HT-29 (cell line): ENCODE measurements at places on chromosomes 5 and 9. TPM values are rescaled to one million over a fixed set of nuclear protein-coding genes. Genes with fewer than 3 reads are reported as not detected.

DNA sequence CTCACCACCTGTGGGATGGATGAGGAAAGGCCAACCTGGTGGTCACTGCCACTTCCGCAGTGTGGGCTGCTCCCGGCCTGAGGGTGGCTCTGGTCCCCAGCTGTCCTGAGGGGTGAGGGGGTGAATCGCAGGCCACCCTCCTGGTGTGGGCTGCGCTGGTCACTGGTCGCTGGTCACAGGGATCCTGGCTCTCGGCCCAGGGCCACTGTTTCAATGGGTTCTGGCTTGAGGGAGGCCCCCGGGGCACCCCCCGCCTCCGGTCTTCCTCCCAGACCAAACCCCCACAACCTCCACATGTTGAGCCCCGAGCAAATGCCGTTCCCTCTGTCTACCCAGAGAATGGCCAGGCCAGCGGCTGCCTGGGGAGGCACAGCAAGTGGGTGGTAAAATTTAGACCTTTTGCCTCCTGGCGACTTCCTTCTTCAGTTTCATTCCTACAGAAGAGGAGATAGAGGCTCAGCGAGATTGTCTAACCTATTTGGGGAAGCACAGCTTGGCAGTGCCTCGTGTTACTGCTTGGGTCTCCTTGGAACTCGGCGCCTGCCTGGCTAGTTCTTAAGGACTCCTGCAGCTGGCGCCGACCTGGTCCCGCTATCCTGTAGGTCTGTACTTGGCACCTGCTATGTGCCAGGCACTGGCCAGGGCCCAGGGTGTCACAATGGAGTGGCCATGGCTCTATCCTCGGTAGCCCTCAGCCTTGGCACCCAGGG lies 48.2 kb downstream of the RXRA start:
- no peak for DNase-seq

DNA sequence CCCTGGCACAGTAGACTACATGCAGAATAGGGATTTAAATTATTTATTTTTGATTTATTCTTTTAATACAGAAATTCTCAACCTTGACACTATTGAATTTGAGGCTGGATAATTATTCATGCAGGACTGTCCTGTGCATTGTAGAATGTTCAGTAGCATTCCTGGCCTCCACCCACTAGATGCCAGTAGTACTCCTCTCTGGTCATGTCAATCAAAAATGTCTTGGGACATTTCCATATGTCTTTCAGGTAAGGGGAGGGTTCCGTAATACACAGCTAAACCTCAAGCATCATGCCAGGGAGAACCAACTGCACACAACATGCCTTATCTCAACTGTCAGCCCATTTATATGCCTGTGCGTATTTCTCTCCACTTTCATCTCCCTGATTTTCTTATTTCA lies 231.8 kb downstream of the BRINP1 start:
- peak; percentile 3 for DNase-seq

The MYMK gene
- not detected in 2 replicates for total RNA-seq

DNA sequence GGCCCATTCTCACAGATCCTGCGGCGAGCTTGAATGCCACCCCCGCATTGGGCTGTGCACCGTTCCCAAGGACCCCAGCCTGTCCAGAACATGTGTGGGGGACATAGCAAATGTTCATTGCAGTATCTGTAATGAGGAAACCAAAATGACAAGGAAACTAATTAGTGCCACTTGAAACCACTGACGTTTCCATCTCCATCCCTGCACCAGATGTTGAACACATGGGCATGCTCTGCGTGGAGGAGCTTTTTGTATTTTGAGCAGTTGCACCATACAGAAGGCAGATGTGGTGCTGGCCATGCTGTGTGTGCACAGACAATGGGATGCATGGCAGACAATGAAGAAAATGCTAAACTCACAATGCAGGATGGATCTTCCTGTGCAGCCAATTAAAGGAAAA lies 437.7 kb downstream of the SEMA5A start:
- DNase-seq: no peak

- DNase-seq: no peak
Measured at GRCh38 chr5:93055561-93055960, 525.5 kb downstream of the NR2F1-AS1 start.

GRCh38 chr9:101592788-101593187 lies 2.0 kb downstream of the PPP3R2 start:
- no peak for DNase-seq

The C5orf63 gene
- total RNA-seq: 4.4 and 8.1 TPM in 2 replicates

The CFAP90 gene
- total RNA-seq: not detected in 2 replicates

The CDH10 gene
- total RNA-seq: not detected in 2 replicates

The CAPSL gene
- not detected in 2 replicates for total RNA-seq

The PCDHAC1 gene
- not detected in 2 replicates for total RNA-seq
